IMR-90 (cell line): ENCODE measurements at places on chromosomes 11 and 22. TPM values are rescaled to one million over a fixed set of nuclear protein-coding genes. Genes with fewer than 3 reads are reported as not detected.

Gene KCTD17
- total RNA-seq: 28.3 and 29.2 TPM in 2 replicates

Gene PHLDA2
- total RNA-seq: 3.8 and 4.4 TPM in 2 replicates

Gene C11orf86
- total RNA-seq: not detected in 2 replicates

Gene C11orf21
- total RNA-seq: not detected in 2 replicates

Gene MB
- total RNA-seq: not detected in 2 replicates

Gene MYEOV
- total RNA-seq: 6.1 and 6.8 TPM in 2 replicates

Gene INPP5J
- total RNA-seq: 0.28 and 0.36 TPM in 2 replicates

Gene SYCE3
- total RNA-seq: not detected in 2 replicates

Gene ZBTB3
- total RNA-seq: 7.8 and 8.1 TPM in 2 replicates

Gene CPT1B
- 0.36 and 0.56 TPM in 2 replicates for total RNA-seq

Gene KIAA1671
- under 0.01 TPM in 1 of 2 replicates, not detected in the other for total RNA-seq

Gene OR4D5
- total RNA-seq: not detected in 2 replicates

Gene SCT
- not detected in 2 replicates for total RNA-seq
